ENCODE measurements at places on chromosomes 7 and 10.

- DNase-seq, result no peak
Observed at GRCh38 chr7:148721390-148721789, 22.7 kb downstream of the CUL1 start.

GRCh38 chr10:24979685-24980084 is 27.3 kb upstream of the PRTFDC1 start:
- no peak for DNase-seq

GRCh38 chr7:95190515-95190914 is 133.8 kb downstream of the PON1 start:
- DNase-seq, result no peak

DNA sequence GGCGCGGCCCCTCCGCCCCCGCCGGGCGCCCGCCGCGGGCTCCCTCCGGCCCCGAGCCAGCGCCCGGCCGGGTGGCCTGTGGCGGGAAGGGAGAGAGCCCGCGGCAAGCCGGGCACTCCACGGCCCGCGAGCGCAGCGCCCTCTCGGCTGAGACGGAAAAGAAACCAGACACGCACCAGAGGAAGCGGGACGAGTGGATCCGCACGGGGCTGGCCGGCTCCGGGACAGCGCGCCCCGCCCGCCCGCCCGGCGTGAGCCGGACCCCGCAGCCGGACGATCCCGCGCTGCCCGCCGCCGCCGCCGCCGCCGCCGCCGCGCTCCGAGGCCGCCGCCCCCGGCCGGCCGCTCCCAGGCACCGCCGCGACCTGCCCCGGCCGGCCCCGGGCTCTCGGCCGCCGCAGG is 300 bp downstream of the ARHGAP21 start:
- no peak for DNase-seq

- DNase-seq, result no peak
Observed at GRCh38 chr7:28442540-28443420, 30.5 kb downstream of the CREB5 start.

- DNase-seq, result no peak
Observed at GRCh38 chr10:74083304-74083703, 67.3 kb downstream of the AP3M1 start.

DNA sequence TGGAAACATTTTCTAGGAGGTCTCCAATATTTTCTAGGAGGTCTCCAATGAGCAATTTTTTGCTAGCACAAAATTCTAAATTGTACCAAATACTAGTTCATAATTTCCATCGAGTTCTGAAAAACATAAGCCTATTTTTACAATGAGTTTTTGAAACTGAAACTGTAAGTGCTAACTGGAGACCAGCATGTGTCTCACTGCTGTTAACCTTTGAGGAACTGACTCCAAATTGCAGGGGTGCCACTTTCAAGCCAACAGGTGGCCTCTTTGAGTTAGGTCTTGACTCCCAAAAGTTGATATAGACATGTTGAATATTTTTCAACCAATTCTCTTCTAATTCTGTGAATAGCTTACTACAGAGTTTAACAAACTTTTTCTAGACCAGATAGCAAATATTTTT is 58.8 kb downstream of the CAV1 start:
- no peak for DNase-seq

DNA sequence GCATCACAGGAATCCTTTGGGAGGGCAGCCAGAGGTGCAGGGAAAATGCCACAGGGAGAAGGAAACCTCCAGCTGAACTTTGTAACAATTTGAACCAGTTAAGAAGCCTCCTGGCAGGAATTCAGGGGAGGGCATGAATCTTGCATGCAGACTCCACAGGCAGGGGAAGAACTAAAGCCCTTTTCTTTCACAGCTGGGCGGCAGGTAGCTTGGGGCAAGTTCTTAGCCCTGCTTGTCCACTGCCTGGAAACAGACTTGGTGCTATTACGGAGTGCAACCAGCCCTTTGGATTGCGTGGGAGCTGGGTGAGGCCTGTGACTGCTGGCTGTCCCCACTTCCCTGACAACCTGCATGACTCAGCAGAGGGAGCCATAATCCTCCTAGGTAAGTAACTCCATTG is 51.7 kb upstream of the ADAM12 start:
- DNase-seq, result no peak

GRCh38 chr10:121312587-121312986 is 285.7 kb downstream of the FGFR2 start:
- no peak for DNase-seq

- no peak for DNase-seq
Observed at GRCh38 chr10:52752801-52753445, 19.7 kb downstream of the MBL2 start.

DNA sequence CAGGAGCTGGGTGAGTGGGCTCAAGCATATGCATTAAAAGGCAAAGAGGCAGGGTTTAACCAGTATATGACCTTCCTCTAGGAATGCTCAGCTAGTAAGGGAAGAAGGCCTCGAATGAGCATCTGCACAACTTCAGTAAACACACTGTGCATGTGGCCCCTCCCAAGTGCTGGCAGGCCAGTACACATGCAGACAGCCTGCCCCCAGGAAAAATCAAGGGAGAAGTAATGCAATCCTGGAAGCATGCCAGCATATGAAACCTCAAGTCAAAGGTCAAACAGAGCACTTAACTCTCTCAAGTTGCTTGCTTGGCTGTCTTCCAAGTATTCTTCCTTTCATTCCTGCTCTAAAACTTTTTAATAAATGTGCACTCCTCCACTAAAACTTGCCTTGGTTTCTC is 208.4 kb downstream of the ACTR3B start:
- DNase-seq, result no peak

GRCh38 chr10:109941236-109941862 is 18.0 kb upstream of the XPNPEP1 start:
- no peak for DNase-seq

- no peak for DNase-seq
Observed at GRCh38 chr7:122423591-122423990, 119.0 kb upstream of the FEZF1 start.

- no peak for DNase-seq
Observed at GRCh38 chr10:87760195-87760905, 57.7 kb downstream of the ATAD1 start.

GRCh38 chr10:126639084-126639483 is 31.4 kb downstream of the C10orf90 start:
- DNase-seq, result no peak

GRCh38 chr10:116001262-116001857 is 271.6 kb downstream of the GFRA1 start:
- DNase-seq, result no peak

- no peak for DNase-seq
Observed at GRCh38 chr10:45470098-45471012, 96.3 kb downstream of the ALOX5 start.

GRCh38 chr7:8070451-8071180 is 102.0 kb downstream of the GLCCI1 start:
- no peak for DNase-seq

GRCh38 chr7:52325237-52325636 is 710.2 kb upstream of the POM121L12 start:
- no peak for DNase-seq

DNA sequence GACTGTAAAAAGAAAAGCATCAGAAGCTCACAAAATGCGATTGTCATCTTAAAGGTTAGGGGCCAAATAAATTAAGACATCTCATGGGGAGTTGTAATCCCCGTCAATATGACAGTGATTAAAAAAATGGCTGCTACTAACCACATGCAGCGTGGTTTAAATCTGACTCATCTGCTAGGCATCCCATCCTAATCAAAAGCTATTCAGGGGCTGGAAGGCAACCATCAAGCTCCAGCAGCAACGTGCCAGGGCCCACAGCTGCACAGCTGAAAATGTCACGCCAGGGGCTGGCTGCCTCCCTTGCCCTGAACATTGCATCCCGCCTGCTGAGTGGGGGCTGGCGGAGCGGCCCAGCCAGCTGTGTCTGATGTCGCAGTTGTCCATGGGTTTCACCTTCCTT is 66.3 kb upstream of the FRMD4A start:
- no peak for DNase-seq
